H4 (cell line): ENCODE measurements at places on chromosomes 5 and 9.

- no peak for DNase-seq
Measured at GRCh38 chr5:168366116-168366515, 74.7 kb downstream of the WWC1 start.

DNA sequence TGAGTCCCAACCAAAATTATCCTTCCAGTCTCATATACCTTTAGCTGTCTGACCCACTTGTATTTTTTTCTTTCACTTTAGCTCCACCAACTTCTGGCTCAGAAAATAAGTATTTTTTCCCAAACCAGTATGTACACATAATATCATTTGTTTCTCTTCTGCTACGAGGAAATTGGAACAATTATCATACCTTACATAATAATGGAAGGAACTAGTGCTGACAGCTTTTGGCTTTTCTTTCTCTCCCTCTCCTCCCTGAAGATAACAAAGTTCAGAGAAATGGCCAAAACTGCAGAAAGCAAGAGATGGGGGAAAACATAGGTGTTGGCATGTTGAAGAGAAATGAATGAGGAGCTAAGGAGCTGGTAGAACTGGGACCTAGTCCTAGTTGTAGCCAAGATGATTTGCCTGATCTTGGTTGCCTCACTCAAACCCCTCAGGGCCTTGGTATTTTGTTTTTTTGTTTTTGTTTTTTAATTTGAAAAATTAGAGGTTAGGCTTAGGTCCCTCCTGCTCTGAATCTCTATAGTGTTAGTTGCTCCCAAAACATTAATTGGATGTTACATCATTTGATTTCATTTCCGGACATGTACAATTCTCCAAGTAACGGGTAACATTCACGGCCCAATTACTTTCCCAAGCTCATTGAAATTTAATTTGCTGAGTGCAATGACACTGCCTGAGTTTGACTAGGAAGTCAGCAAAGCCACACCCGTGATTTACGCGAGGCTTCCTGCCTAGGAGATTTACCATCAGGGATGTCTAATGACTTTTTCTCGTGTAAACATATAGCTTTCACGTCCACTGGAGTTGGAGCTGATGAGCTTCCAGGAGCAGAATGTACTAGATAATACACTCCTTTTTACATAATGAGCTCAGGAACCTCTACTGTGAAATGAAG, 291.6 kb downstream of the TLE1 start:
- no peak for DNase-seq

GRCh38 chr9:97366889-97367288, 45.0 kb upstream of the TDRD7 start:
- no peak for DNase-seq

DNA sequence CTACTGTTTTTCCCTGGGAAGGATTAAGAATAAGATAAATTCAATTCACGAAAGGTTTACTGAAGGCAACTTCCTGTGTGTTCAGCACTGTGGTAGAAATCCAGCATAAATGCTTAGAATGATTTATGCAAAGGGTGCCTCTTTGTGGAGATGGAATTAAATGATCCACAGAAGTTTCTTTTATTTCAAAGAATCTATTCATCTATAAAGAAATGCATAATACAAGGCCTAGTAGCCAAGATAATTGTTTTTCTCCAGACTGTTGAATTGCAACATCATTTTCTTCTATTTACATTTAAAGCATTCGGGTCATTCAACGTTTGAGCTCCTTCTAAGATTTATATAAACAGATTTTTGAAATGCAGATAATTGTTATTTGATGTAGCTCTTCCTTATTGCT, 138.8 kb upstream of the NFIL3 start:
- no peak for DNase-seq

DNA sequence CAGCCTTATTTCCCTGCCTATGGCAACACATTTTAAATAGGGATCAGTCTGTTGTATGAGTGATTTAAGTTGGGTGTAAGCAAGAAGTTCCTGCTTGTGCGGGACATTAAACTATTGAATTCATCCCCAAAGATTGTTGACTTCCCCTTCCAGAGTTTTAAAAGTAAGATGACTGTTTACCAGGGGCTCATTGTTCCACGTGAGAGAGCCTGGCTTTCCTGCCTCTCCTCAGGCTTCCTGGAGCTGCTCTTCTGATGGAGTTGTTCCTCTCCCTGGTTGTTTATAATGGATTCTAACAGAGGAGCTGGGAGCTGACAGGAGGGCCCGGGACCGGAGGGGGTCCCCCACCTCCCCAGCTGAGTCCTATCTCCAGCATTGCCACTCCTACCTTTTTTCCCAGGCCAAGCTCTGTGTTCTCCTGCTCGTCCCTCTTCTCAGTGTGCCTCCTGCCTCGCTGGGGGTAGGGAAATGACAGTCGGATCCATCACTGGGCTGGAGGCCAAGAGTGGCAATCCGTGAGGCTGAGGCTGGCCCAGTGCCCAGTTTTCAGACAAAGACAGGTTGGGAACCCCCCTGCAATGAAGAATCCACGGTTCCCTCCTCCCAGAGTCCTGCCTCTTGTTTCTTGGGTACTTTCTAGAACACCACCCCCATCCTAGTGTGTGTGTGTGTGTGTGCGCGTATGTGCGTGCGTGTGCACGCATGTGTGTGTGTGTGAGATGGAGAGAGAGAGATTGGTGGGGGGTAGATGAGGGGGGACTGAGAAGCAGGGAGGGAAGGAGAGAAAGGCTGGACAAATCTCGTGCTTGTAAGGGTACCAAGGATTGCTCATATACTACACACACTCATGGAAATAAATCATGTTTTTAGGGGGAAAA, 123.7 kb upstream of the NFIB start:
- no peak for DNase-seq

GRCh38 chr9:132443951-132444607, 34.1 kb downstream of the CFAP77 start:
- DNase-seq: no peak

GRCh38 chr5:2281446-2281845, 398.7 kb upstream of the IRX4 start:
- no peak for DNase-seq

- DNase-seq: peak; percentile 37
Measured at GRCh38 chr5:150278916-150279315, 10.7 kb downstream of the CAMK2A start.

DNA sequence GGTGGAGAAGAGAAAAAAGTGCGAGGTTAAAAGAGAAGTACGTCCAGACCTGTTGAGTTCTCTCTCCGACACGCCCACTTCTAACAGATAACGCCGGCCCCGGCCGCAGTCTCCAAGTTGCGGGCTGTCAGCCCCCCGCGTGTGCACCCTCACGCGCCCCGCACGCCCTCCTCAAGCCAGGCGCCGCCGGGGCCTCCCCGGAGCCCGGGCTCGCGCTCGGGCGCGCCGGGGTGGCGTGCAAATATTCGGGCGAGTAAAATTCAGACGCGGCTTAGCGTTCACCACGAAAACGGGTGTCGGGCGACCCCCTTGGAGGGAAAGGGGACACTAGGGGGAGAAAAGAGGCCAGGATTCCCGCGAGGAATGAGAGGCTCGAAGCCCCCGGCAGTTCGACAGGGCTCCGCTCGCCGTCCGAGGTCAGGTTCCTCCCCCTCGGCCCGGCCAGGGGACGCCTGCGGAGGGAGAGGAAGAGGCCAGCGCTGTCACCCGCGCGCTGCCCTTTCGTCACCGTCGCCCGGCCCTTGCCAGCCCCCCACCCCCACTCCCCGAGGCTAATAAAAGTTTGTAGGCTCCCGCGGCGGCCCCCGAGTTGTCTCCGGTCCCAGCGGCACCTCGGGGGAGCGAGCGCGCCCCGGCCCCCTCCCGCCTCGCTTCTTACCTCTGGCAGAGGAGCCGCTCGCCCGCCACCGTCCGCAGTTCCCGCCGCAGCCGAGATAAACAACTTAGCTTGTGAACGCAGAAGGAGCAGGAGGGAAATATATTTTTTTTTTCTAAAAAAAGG, 743 bp downstream of the NR3C1 start:
- no peak for DNase-seq

GRCh38 chr9:2289263-2289662, 274.1 kb downstream of the SMARCA2 start:
- DNase-seq: no peak

DNA sequence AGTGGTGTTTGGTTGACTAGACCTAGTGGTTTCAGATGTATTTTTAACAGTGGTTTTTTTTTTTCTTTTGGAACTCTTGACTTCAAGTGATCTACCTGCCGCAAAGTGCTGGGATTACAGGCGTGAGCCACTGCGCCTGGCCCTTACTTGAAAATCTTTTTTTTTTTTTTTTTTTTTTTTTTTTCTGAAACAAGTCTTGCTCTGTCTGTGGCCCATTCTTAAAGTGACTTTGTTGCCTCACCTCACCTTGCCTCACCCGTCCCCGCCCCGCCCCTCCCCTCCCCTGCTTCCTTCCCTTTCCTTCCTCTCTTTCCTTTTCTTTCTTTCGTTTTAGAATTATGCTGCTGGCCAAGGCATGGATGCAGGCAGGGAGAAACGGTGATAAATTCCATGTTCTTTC, 26.0 kb downstream of the GPBP1 start:
- DNase-seq: no peak

GRCh38 chr5:112388739-112389138, 30.3 kb downstream of the EPB41L4A start:
- no peak for DNase-seq

DNA sequence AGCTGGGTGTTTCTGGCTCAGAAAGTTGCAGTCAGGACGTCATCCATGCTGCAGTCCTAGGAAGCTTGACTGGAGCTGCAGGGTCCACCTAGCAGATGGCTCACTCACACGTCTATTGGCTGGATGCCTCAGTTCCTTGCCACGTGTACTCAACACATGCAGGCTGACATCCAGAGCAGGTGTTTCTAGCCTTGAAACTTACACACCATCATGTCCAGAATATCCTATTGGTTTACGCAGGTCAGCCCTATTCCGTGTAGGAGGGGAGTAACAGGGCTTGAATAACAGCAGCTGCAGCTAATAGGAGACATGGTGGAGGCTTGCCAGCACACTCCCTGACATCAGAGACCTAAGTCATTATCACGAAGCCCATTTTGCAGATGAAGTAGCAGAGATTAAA, 473.5 kb downstream of the ACTL7B start:
- no peak for DNase-seq

- no peak for DNase-seq
Measured at GRCh38 chr9:93911801-93912554, 43.2 kb downstream of the BARX1 start.

- no peak for DNase-seq
Measured at GRCh38 chr5:82813861-82814260, 263.3 kb downstream of the TMEM167A start.

DNA sequence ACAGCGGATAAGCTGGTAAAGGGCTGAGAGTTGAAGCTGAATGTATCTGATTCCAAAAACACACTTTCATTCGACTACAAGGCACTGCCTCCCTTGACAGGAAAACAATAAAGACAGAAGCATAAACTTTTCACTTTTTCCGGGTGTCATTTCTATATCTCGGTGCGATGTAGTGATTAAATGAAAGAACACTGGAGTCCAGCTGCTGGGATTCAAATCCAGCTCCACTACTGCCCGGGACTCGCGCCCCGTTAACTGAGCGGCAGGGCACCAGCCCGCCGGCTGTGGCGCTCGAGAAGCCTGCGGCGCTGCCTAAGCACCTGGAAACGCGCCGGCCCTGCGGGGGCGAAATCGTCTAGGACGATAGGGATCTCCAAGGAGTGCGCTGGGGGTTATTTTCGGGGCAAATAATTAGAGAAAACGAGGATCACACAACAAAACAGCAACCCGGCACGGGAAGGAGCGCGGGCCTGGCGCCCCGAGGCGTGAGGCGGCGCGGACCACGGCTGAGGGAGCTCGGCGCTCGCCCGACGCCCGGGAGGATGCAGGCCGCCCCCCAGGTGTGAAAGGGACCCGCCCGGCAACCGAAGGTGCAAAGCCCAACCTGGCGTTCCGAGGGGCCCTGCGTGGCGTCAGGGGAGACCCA, 837 bp downstream of the UIMC1 start:
- DNase-seq: peak; percentile 58

DNA sequence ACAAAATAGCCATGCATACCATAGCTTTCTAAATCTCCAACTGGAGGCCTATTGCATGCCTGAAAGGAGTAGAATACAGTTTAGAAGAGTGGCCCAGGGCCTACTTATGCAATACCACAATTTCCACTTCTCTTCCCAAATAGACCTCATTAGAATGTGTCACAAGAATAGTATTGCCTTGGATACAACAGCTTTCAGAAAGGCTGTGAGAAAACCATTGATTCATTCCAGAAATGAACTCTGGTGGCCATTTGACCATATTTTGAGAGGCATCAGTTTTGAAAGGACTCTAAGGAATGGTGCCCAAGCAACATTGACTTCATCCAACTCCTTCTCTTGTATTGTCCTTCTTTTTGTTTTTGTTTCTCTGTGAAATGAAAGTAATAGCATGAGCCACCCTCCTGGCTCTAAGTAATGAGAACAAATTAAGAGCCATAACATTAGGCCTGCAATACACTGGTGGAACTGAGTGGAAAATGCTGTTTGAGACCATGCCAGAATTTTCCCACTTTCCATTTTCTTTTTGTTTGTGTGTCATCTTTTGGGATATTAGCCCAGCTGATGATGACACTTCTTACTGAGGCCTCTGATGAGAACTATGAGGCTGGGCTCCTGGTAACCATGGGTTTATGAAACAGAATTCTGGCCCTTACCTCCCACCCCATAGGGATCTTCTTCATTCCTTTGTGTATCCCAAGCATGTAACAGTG, 90.2 kb downstream of the TMEM174 start:
- DNase-seq: no peak

DNA sequence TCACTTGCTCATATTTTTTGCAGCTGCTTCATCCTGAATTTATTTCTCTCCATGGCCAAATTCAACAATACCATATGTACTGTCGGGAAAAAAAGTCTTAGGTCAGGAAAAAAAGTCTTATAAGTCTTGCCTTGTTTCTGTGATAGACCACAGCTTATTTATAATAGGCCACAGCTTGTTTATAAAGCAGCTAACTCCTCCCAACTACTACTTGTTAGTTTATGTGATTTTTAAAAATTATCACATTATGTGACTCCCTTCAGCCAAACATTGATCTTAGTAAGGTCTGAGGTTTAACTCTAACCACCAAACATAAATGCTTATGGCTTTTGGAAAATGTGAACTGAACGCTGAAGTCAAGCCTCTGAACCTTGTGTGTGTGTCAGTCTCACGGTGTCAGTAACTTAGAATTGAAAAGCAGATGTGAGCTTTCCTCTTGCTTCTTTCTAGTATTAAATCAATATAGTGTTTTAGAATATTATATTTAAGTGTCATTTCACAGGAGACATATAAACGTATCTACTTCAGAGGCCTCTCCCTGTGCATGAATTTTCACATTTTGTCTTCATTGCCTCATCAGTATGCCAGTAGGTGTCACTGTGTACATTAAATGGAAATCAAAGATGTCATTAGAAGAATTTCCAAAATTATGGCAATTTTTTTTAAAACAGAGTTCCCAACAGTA, 51.3 kb downstream of the SNX24 start:
- DNase-seq: peak; percentile 80

DNA sequence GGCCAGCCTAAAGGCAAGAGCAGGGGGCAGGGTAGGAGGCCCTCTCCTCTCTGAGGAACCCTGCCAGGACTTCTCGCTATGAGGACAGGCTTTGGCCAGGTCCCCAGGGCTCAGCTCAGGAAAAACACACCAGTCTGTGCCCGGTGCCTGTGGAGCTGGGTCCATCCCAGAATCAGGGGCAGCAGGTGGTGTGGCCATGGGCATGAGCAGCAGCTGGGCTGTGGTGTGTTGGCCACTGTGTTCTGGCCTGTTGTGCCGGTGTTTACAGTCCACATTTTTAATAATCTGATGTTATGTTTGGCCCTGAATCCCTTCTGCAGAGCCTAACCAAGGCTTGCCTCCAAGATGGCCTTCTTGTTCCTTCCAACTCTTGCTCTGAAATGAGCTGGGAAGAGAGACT, 77.0 kb downstream of the FGF18 start:
- no peak for DNase-seq

- DNase-seq: no peak
Measured at GRCh38 chr5:68770551-68770950, 323.3 kb upstream of the SLC30A5 start.
